ENCODE measurements at places on chromosomes 2 and 18. TPM values are rescaled to one million over a fixed set of nuclear protein-coding genes. Genes with fewer than 3 reads are reported as not detected.

The CNDP1 gene
- total RNA-seq, result not detected

The MYL12B gene
- total RNA-seq, result 235 TPM

The SLC19A3 gene
- total RNA-seq, result not detected

The WDR75 gene
- total RNA-seq, result 107 TPM

The CRIM1 gene
- 20.1 TPM for total RNA-seq

The NAT8 gene
- total RNA-seq, result not detected

The RFX8 gene
- total RNA-seq, result not detected
